HAP-1 (cell line): ENCODE measurements at places on chromosomes 1 and 21.

DNA sequence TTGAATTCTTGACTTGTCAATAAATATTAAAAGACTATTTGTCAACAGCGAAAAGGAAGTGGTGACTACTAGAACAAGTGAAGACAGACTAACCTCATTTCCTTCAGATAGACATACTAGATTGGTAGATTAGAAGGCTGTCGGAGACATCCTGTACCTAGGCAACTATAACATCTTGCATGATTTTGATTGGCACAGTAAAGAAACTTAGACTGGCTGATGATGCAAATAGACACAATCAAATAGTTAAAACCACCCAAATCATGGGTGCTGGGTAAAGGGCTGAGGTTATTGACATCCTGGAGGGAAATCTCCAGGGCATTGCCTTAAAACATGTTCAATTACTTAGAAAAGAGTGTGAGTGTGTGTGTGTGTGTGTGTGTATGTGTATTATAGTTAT lies 85.9 kb upstream of the EDEM3 start:
- DNase-seq: no peak

GRCh38 chr1:145701306-145701862 lies 5.8 kb downstream of the PDZK1 start:
- DNase-seq: no peak

GRCh38 chr1:110780600-110781484 lies 92.1 kb upstream of the CD53 start:
- DNase-seq: peak; percentile 61

DNA sequence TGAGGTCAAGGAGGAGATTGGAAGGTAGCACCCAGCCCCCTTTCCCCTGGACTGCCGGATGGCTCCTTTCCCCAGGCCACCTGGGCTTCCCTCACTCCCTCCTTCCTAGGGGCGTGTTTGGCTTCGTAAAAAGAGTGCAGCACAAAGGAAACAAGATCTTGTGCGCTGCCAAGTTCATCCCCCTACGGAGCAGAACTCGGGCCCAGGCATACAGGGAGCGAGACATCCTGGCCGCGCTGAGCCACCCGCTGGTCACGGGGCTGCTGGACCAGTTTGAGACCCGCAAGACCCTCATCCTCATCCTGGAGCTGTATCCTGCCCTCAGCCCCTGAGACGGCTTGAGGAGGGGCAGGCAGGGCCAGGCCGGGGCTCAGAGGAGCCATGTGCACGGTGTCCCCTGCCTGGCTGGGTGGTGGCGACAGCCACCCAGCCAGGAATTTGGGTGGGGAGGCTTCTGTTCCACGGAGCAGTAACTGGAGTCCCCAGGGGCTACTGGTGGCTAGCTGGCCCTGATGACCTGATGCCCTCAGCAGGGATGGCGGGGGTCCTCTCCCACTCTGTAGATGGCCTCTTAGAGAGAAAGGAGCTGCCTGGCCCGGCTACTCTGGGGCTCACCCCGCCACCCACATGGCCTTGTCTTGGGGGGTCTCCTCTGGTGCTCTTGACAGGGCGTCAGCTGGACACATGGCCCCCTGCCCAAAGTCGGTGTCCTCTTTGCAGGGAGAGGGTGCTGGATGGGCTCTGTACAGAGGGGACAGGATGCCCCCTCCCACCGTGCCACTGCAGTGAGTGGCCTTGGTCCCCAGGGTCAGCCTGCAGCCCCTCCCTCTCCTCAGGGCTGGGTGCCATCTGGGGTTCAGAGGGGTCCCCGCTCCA lies 39.5 kb downstream of the TRIM11 start:
- no peak for DNase-seq

DNA sequence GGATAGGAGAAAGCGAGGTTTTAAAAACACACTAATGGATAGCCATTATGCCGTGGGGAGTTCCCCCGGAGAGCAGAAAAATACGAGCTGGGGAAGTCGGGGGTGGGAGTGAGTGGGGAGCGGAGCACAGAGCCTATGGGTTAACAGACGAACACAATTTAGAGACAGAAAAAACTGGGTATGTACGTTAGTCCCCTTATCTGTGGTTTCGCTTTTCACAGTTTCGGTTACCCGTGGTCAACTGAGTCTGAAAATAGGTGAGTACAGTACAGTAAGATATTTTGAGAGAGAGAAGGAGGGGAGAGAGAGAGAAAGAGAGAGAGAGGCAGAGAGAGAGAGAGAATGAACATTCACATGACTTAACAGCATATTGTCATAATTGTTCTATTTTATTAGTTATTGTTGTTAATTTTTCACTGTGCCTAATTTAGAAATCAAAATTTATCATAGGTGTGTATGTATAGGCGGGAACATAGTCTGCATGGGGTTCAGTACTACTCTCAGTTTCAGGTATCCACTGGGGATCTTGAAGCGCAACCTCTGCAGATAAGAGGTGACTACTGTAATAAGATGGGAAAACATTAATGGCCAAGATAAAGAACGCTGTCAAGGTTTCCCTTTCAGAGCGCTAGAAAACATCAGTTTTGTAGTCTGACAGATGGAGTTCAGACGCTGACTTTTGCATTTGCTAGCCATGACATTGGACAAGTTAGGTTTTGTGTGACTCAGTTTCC lies 125.6 kb upstream of the LMO4 start:
- DNase-seq: no peak

- DNase-seq: no peak
Measured at GRCh38 chr1:8216005-8216404, 101.9 kb upstream of the SLC45A1 start.

DNA sequence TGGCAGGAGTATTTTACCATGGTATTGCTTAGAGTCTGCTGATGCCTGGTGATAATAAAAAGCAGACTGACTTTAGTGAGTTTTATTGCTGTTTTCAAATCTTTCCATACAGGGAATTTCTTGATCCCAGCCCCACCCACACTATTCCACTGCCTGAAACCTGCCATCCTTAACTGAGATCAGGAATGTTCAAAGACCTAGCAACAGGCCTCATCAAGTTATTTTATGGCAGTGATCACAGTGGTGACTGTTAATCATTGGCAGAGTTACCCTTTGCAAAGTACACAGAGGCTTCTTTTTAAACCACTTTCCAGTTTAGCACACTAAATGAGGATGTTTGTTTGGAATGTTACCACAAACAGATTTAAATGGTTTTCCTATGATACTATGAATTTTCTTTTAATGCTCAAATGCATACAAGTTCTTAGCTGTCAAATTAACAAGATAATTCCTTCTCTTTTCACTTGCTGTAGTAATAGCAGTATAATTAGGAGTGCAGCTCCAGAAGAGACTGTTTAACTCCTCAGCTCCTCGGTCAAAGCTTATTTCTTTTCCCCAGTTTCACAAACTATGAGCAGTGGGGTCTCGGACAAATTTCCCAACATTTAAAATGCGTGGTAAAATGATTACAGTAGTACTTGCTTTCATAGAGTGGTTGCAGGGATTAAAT lies 69.9 kb upstream of the USP25 start:
- DNase-seq: no peak

- no peak for DNase-seq
Measured at GRCh38 chr1:153745417-153745816, 17.6 kb downstream of the INTS3 start.

GRCh38 chr1:229062135-229062534 lies 208.8 kb upstream of the RAB4A start:
- no peak for DNase-seq

- DNase-seq: no peak
Measured at GRCh38 chr21:37450445-37450941, 83.9 kb downstream of the DYRK1A start.

DNA sequence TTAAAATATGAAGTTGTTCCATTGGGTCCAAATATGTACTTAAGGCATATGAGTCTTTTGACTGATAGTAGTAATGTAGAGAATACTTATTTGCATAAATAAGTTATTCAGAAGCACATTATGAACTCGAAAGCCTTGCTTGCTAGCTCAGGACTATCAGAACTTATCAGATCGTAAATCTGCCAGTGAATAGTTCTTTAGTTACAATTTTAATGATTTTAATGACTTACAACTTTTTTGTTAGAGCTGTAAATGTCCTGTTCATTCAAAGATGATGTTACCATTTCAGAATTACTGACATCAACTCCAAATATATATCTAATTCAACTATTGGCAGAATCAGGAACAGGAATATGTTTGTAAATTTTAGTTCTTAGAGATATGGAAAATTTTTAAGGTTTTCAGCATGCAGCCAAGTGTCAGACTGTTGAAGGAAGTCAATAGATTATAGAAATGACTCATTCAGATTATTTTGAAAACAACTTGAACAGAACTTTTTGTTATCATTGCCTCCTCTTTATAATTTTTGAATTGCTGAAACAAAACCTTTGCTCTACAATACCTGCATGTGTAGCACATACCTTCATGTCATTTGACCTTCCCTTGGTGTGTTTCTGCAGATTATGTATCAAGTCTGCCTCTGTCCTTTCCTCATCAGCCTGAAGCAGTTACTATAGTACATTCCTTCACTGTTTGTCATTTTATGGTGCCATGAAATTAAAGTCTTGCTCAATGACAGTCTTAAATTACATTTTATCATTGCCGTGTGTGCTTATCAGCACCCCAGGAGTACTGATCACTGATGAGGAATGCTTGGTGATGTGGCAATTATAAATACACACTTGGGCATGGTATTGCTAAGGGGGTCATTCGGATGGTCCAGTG lies 44.9 kb downstream of the LRRC8D start:
- DNase-seq: no peak

GRCh38 chr1:70142075-70142474 lies 63.3 kb downstream of the LRRC40 start:
- DNase-seq: no peak

DNA sequence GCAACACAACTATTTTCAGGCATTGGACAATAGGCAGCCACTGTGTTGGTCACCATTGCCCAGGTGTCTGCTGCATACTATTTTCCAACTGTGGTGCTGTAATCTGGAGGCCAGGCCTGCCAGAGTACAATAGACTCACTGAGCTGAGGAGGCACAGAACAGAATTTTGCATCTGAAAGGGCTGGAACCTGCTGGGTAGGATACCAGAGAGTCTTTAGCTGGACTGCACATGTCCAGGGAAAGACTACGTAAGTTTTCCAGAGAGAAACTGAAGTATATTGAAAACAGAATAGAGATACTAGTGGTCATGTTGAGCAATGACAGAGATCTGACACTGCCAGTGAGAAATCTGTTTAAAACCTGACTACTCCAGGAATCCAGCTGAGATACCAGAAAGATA lies 200.8 kb downstream of the RASAL2 start:
- DNase-seq: peak; percentile 76

DNA sequence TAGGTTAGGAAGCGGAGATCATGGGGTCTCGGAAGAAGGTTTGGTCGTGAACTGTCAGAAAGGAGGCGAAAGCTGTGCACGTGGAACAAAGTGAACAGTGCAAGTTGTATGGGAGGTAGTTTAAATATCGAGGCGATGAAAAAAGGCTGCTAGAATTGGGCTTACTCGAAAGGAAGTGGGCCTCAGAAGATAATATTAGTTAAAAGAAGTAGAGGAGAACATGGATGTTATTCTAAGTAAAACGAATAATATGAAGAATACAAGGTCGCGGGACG lies 571 bp downstream of the WDR3 start:
- no peak for DNase-seq

DNA sequence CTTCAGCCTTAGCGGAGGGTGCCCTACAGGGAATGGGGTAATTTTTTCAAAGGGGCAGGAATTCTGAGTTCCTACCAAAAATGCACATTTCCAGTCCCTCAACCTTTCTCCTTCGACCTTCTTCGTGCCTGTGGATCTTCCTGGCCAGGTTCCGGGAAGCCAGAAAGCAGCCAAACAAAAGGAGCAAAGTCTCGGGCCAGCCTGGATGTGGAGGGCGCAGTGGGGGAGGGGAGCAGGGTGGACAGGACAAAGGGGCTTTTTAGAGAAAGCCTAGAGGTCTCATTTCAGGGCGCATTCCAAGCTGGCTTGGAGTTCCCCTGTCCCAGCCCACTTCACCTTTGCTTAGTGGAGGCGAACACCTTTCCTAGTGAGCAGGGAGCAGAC lies 2.9 kb upstream of the INAVA start:
- no peak for DNase-seq

GRCh38 chr1:146031476-146031875 lies 9.9 kb upstream of the HJV start:
- no peak for DNase-seq

GRCh38 chr21:32003411-32003810 lies 130.6 kb downstream of the HUNK start:
- no peak for DNase-seq

DNA sequence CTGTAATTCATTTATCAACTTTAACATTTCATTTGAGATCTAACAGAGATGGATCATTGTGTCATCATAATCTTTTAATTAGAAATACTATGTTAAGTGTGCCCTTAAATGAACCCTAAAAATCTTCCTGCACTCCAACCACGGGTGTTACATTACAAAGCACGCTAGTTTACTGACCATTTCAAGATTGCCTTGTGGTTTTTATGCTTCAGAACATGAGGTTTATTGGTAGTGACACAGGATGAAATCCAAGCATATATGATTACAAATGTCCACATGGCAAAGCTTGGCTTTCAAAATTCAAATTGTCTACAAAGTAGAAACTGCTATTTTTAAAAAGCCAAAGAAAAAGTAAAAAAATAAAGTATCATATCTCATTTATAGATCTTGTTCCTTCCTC lies 190.4 kb upstream of the USP25 start:
- DNase-seq: no peak

DNA sequence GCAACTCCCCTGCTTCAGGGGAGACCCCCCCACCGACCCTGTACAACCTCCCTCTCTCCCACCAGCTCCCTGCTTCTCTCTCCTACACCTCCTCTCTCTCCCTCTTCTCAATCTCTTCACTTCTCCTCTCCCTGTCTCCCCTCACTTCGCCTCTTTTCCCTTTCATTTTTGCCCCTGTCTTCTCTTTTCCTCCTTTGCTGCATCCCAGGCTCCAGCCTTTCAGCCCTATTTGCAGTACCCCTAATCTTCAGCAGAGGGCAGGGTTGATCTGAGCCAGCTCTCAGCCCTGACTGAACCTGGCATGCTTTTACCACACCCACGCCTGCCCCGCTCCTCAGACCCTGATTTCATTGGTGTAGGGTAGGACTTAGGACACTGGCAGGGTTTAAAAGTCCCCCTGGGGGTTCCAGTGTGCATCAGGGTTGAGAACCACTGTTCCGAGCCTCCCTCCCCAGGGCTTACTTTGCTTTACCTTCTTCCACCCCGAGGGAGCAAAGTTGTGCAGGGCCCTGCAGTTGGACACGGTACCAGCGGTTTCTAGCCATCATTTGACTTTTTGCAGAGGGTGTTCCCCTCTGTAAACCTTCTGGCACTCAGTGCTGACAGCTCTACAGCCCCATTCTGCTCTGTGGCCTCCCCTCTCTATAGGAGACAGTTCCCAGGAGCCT lies 67.3 kb upstream of the CNTN2 start:
- peak; percentile 83 for DNase-seq

- DNase-seq: no peak
Measured at GRCh38 chr1:25529518-25530185, 13.8 kb upstream of the LDLRAP1 start.

- DNase-seq: peak; percentile 12
Measured at GRCh38 chr1:198199105-198199504, 42.3 kb downstream of the NEK7 start.

GRCh38 chr1:156751451-156751756 lies at the start of gene HDGF:
HDGF (minus strand) TSS chr1:156751675; CDS start chr1:156751429, 246 bp downstream.
- DNase-seq: no peak

GRCh38 chr1:7101187-7101586 lies 315.9 kb downstream of the CAMTA1 start:
- no peak for DNase-seq
